ENCODE measurements at places on chromosomes 3 and 15.

GRCh38 chr3:176395240-176395639 is 802.0 kb downstream of the TBL1XR1 start:
- no peak for DNase-seq

DNA sequence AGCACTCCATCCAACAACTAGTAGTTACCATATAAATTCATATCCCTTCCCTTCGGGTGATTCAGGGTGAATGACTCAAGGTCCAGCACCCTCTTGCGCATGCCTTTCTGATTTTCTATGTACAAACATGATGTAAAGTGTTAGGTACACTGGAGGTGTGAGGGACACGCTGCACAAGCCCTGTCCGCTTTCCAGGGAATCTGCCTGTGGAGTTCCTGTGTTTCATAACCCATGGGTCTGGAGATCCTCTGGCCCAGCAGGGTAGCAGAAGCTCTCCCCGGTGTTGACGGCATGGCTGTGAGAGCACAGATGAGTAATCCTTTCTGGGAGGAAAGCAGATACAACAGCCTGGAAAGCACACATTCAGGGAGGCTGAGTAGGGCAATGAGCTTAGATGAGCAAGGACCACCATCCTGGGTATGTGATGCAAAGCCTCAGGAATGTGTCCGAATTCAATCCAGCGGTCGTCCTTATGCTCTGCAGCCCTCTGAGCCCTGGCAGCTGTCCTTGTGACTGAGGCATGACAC is 142.9 kb upstream of the TP63 start:
- no peak for DNase-seq

- no peak for DNase-seq
Observed at GRCh38 chr3:5456199-5456598, 268.7 kb downstream of the EDEM1 start.

DNA sequence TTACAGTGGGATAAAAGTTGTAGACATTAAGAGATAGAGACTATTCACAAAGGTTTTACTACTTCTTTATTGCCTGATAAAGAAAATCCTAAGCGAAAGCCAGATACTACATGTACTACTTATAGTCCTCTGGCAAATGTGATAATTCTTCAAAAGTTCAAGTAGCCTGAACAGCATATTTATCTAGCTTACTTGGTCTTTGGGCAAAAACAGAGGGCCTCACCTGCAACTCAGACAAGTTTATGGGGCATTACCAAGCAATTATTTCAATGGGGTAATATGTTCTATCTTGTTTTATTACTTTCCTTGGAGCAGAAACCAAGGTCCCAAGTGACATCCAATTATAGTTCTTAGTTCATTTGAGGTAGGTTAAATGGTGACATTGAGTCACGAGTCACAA is 390.1 kb upstream of the ARHGEF26 start:
- no peak for DNase-seq

- no peak for DNase-seq
Observed at GRCh38 chr3:59774000-59774399, 724.2 kb upstream of the CFAP20DC start.

DNA sequence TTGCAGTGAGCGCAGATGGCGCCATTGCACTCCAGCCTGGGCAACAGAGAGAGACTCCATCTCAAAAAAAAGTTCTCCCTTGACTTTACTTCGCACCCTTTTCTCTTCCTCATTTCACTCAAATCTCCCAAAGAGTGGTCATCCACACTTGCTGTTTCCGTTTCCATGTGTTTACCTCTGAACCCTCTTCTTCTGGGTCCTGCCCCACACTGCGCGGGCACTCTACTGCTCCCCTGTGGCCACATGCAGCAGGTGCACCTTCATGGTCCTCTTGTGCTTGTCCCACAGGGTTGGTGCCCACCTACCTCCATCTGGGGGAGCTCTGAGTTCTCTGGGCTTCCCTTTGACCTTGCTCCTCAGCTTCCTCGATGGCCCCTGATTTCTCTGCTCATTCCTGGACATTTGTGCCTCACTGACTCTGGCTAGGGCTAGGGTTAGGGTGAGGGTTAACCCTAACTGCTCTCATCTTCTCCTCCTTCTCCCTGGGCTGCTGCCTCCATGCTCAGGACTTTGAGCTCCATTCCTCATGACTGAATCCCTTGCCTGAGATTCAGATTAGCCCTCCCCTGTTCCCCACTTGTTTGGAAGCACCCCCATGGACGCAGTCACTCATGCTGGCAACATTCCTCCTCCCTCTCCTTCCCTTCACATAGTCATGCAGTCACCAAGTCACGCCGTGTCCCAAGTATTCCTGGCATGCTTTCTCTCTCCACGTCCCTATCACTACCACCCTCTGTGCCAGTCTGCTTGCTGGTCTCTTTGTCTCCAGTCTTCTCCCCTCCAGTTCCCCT is 26.6 kb upstream of the KY start:
- DNase-seq = no peak

DNA sequence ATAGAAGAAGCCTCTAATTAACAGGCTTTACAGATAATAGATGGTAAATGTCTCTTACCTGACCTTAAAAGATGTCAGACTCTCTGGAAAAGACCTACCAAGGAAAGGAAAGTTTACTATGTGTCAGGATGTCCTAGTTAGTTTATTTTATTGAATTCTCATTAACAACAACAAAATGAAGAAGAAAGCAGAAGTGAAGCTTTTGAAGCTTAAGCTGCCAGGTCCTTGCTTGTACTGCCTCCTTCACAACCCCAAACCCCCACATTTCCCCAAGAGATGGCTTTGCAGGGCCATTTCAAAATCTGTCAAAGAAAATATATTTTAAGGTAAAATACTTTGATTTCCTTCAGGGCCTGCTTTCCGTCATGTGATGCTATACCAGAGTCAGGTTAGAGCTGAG is 798.4 kb downstream of the TUSC7 start:
- DNase-seq = no peak

DNA sequence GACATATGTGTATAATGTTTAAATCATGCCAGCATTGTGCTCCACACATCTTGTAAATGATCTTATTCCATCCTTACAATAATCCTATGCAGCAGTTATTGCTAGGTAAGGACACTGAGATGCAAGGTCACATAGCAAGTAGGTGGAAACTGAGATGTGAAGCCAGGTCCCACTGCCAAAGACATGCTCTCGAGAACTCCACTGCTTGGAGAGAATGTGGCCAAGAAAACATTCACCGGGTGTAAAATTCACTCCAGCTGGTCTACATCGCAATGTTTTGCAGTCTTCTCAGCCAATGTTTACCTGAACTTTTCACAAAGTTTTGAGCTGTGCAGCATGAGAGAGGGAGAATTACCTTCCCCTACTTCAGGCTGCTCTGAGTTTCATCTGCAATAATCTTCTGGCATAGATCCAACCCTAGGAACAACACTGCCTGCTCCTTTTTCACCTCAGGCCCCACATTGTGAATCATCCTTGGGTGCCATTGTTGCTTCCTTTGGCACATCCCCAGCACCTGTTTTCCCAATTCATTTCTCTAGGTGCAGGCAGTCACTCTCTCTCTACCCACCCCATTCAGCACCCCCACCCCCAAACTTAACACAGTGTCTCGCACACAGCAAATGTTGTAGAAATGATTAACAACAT is 53.5 kb upstream of the PRTG start:
- DNase-seq = no peak

- no peak for DNase-seq
Observed at GRCh38 chr3:186938716-186939115, 8.4 kb downstream of the ST6GAL1 start.

- no peak for DNase-seq
Observed at GRCh38 chr15:79003301-79003700, 58.5 kb upstream of the CTSH start.

DNA sequence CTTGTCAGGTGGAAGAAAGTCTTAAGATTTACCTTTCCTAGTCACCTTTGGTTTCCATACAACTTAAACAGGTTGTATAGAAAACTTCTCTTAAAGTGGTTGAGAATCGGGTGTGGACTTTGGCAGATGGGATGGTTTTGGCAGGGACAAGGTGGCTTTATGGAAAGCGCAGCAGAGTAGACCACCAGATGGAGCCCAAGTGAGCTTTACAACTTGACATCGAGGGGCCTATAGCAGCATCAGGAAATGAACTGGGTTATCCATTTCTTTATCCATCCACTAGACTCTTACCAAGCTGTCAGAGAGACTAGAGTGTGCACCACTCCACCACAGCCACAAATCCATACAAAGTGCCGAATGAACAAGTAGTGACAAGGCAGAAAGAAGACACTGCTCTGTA is 85.3 kb upstream of the MBNL1 start:
- DNase-seq = peak; percentile 28

GRCh38 chr3:175356899-175357324 is 497.8 kb downstream of the NAALADL2 start:
- DNase-seq = no peak

GRCh38 chr3:11717768-11718636 is 74.3 kb upstream of the VGLL4 start:
- no peak for DNase-seq

Measured in stimulated activated CD8-positive, alpha-beta memory T cell treated with anti-CD3 and anti-CD28 coated beads, Interleukin-15, amount 100 ng/mL, for 48 hours (primary cell).